NCI-H1436 (cell line): ENCODE measurements at places on chromosomes 11 and 22.
A peak's percentile ranks its signal among the peaks of the same experiment; 100 is the strongest.

DNA sequence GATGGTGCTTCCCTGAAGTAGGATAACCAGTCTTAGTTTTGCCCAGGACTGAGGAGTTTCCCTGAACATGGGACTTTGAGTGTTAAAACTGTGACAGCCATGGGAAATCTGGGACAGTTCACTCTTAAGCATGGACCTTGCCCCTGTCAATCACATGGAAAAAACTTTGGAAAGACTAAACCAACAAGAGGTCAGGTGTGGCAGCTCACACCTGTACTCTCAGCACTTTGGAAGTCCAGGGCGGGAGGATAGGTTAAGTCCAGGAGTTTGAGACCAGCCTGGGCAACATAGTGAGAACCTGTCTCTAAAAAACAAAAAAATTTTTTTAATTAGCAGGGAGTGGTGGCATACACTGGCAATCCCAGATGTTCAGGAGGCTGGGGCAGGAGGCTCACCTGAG is 3.3 kb upstream of the AMBRA1 start:
- no peak for DNase-seq

- no peak for DNase-seq
Measured at GRCh38 chr11:67266449-67267187, at the start of gene GRK2. GRK2 (plus strand) TSS chr11:67266473; CDS start chr11:67266700, 227 bp downstream.

GRCh38 chr11:123654566-123655081 is at the start of gene SCN3B:
SCN3B (minus strand) TSS chr11:123654624; CDS start chr11:123653801, 823 bp downstream.
- DNase-seq, result peak; percentile 63

DNA sequence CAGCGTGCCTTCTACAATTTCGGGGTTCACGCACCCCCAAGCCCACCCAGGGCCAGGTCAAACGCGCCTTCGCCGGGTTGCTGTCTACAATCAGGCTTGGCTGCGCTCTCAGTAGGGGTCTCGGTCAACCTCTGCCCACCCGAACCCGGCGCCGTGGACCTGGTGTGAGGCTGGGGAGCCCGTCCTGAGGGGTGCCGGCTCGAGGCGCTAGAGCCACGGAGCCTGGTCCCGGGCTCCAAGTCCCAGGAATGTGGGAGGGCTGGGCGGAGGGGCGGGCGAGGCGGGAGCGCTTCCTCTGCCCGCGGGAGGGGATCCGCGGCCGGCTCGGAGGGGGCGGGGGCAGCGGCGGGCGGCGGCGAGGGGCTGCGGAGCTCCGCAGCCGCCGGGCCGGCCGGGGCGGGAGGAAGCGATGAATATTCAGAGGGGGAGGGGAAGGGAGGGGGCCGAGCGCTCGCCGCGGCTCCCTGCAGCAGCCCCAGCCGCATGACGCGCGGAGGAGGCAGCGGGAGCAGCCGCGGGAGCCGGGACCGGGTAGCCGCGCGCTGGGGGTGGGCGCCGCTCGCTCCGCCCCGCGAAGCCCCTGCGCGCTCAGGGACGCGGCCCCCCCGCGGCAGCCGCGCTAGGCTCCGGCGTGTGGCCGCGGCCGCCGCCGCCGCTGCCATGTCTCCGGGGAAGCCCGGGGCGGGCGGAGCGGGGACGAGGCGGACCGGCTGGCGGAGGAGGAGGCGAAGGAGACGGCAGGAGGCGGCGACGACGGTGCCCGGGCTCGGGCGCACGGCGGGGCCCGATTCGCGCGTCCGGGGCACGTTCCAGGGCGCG is at the start of gene PTPRJ:
Gene PTPRJ (plus strand): TSS at position 472 of the 819 bp plus-strand sequence. CDS start 354 bp downstream, outside the sequence.
- DNase-seq, result peak; percentile 47

- no peak for DNase-seq
Measured at GRCh38 chr11:103673773-103674172, 362.7 kb upstream of the DDI1 start.

DNA sequence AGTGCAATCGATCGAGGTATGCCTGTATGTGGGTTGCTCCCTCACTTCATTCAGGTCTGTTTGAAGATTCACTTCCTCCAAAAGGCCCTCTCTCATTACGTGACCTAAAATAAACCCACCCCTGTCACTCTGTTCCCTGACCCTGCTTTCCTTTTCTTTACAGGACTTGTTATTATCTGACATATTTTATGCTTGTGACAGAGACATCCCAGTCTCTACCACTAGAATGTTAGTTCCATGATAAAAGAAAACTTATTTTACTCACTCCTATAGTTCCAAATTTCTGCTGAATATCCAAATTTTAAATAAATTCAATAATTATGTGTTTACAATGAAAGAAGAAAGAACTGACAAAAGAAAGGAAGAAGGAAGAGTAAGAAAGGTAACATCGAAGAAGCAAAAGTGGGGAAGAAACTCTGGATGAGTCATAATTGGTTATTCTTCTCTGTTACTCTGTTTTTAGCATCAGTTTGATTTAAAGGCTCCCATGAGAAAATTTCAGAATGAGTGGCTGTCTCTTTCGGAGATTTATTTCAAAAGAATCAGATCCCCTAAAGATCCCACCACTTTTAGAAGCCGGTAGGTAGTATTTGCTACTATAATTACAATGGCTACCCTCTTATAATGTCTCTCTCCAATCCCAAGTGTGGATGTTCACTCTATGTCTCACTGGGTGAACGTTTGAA is 33.5 kb downstream of the ENTHD1 start:
- DNase-seq, result no peak

GRCh38 chr11:12824281-12825041 is 150.2 kb downstream of the TEAD1 start:
- no peak for DNase-seq

- no peak for DNase-seq
Measured at GRCh38 chr11:69011624-69012091, 1.4 kb downstream of the MRGPRF start.

- DNase-seq, result no peak
Measured at GRCh38 chr22:25137577-25138525, 61.8 kb upstream of the CRYBB3 start.

GRCh38 chr11:125025968-125026367 is 37.1 kb upstream of the SLC37A2 start:
- no peak for DNase-seq

DNA sequence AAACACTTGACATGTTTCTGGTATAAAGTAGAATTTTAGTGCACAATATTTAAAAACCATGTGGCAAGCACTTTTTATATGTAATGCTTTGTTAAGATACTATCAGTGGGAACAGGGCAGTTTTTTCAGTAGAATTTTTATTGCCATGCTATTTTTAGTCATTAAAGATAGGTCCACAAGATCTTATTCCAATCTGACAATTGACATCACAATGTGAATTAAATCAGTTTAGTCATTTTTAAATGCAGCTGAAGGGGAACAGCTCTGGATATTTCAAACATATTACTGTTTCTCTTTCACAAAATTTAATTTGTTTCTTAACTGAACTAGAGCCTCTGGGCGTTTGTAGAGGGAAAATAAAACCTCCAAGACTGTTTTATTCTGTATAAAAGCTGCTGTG is 194.1 kb downstream of the MSANTD4 start:
- no peak for DNase-seq

DNA sequence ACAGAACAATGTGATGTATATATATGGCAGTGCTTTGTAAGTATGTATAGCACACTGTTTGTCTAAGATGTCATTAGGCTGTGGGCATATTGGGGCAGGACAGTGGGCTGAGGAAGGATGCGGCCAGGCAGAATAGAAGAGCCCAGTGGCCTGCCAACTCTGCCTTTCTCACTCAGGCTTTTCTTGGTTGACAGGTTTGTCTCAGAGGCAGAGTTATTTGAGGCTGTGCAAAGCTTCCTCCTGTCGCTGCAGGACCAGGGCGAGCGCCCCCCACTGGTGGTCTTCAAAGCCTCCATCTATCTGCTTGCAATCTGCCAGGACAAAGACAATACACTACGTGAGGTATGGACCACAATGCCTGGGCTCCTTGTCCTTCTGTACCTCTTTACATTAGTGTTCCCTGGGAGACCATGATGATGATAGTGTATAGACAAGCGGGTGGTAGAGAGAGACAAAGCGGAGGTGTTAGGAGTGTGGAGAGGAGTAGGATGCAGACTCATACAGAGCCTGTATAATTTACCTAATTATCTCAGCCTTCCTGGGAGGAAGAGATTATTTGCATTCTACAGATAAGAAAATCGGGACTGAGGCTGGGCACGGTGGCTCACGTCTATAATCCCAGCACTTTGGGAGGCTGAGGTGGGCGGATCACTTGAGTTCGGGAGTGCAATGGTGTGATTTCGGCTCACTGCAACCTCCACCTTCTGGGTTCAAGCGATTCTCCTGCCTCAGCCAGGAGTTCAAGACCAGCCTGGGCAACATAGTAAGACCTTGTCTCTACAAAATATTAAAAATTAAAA is 37.3 kb upstream of the CCDC134 start:
- peak; percentile 13 for DNase-seq

DNA sequence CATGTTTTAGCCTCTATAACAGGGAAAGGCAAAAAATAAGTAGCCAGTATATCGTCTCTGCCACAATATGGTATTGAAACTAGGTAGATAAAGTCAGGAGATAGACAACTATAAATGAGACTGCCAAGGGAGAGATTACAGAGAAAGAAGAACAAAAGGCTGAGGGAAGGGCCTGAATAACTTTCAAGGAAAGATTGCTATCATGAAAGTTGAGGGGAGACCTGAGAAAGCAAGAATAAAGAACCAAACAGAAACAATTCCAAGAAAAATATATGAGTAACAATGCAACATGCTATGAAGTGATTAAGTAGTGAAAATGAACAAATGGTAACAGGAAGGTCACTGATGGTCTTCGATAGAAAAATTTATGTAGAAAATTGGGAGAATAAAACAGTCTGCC is 690.1 kb downstream of the METTL15 start:
- no peak for DNase-seq

DNA sequence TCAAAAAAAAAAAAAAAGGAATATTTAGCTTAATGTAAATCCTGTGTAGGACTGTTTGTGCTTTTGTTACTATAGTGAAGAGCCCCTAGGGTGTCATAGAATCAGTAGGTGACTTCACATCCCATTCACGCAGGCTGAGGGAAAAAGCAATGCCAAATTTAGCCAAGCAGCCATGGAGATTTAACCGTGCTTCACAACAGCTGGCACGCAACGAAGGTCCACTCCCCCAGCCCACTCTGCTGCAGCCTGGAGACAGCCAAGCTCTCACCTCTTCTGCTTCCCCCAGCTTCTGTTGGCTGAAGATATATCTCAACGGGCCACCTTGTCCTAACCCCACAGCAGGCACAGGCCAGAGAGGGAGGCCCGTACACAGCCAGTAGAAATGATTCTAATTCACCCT is 78.8 kb upstream of the BID start:
- DNase-seq, result no peak

GRCh38 chr11:97136067-97136466 is 746.3 kb downstream of the JRKL start:
- DNase-seq, result no peak

- no peak for DNase-seq
Measured at GRCh38 chr22:49997251-49997599, 15.3 kb downstream of the IL17REL start.

DNA sequence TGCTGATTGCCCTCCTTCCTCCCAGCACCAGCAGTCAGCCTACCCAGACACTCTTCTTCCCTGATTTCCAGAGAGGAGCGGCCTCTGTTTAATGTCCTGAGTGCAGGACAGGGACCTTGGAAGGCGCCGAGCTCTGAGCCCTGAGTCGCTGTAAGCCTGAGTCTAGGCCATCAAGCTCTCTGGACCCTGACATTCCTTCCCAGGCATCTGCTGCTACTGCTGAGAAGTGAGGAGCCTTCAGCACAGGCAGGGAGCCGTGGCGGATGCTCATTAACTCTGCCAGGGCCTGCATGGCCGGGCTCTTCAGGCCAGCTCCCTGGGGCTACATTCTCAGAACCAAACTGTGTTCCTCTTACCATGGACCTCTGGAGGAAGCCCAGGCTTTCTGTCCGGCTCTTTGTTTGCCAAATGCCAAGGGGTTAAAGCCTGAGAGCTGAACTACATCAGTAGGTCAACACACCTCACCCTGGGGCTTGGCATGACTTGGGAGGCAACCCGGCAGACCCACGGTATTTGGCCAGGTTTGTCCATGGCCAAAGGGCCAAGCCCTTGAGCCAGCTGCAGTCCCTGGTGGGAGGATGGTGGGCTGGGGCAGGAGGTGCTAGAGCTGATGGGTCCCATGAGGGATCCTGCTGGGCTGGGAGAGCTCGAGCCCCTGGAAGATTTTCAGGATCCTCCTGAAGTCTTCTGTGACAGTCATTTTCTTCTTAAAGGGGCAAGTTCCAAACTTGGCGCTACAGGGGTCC is 721.4 kb downstream of the BRD1 start:
- no peak for DNase-seq

- no peak for DNase-seq
Measured at GRCh38 chr11:15780382-15780781, 576.0 kb downstream of the SOX6 start.

GRCh38 chr11:126485021-126485792 is 129.7 kb downstream of the ST3GAL4 start:
- DNase-seq, result peak; percentile 9

- peak; percentile 54 for DNase-seq
Measured at GRCh38 chr11:76807206-76807875, 24.2 kb downstream of the TSKU start.

- peak; percentile 52 for DNase-seq
Measured at GRCh38 chr11:44893846-44894617, 56.7 kb downstream of the TP53I11 start.

DNA sequence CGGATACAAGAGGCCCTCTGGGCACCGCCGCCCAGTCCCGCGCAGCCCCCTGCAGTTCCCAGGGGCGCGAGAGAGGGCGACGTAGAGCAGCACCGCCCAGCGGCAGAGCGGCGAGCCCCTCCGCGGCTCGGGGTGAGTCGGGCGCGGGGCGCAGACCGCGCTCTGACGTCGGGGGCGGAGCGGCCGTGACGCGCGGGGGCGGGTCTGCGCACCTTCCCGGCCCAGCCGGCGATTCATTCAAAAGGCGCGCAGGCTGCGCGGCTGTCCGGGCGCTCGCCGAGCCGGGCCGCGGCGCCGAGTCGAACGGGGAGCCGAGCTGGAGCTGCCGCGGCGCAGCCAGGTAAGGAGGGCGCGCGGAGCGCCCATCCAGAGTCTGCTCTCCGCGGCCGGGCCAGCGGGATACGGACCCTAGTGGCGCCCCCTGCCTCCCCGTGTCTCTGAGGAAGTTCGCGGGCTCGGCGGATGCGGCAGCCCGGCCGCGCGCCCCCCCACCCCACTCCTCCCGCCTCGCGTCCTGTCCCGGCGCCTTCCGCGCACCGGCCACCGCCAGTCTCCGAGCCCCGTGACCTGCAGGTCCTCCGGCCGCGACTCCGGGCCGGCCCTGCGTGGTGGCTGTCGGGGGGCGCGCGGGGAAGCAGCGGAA is at the start of gene RELT:
Gene RELT (plus strand): TSS at position 240 of the 643 bp plus-strand sequence. CDS start 12,738 bp downstream, outside the sequence.
- peak; percentile 82 for DNase-seq

DNA sequence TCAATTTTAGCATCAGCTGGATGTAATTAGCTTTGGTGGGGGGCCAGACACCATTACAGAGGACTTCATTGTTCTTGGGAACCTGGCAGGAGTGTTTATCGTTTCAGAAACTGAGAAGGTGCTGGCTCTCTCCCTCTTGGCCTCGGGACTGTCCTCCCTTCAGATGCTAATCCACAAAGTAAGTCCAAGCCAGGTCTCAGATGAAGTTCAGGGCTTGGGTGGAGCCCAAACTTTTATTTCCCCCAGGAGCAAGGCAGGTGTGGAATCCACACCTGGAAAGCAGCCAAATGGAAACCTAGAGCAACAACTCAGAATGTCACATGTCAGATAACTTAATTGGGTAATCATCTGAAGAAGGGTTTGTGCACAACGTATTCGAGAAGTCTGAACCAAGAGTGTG is 119.2 kb downstream of the ME3 start:
- no peak for DNase-seq
